Glutamatergic neuron (in vitro differentiated cells): ENCODE measurements at places on chromosomes 3 and 15.

DNA sequence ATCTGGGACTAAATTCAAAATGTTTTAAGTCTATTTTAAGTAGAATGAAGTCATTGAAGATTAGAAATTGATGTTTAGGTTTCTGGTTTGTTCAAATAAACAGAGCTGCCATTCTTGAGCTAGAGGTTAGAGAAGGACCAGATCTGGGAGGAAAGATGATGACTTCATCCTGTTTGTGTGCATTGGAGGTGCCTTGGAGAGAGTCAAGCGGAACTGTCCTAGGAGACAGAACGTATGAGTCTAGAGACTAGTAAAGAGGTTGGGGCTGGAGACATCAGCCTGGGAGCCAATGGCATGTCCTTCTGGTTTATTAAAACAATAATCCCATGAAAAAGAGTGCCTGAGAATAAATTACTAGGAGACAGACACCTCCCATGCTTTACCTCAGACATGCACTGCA, 303.4 kb downstream of the KBTBD8 start:
- no peak for DNase-seq

DNA sequence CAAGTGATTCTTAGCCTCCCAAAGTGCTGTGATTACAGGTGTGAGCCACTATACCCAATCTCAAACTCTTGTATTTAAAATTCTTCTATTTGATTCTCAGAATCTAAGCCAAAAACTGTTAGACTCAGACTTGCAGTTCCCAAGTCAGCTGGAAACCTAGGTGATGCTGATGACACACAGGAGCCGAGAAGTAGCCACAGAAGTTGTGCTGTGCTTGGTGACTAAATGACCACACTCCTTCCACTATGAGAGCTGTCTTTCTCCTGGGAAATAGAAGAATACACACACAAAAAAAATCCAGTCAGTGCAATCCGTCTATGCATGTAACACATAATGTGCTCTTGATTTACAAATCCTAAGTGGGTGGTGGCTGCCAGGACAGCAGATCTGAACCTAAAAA, 33.9 kb downstream of the ILDR1 start:
- DNase-seq, result no peak

DNA sequence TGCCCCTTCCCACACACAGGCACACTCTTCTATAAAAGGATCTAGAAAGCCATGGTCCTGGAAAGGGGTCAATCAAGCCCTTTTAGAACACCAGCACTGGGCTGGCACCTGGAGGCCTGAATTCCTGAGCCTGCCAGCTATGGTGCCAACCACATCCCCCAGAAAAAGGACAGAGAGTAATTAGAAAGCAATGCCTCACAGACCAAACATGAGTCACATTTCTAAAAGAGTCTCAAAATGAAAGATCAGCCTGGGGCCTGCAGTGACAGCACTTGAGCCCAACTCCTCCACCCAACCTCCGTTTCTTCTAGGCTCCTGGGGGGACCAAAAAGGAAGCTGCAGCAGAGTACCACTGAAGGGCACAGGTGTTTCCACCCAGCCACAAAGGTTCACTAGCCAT, 14.1 kb downstream of the MYLK start:
- no peak for DNase-seq

GRCh38 chr15:38324939-38325647, 72.5 kb downstream of the SPRED1 start:
- DNase-seq, result no peak

- no peak for DNase-seq
These were observed 218.5 kb downstream of the ITPR1 start for GRCh38 chr3:4711680-4711992.
